Left hindlimb (tissue), 1 donor: ENCODE measurements at places on chromosomes 7 and 10.

- DNase-seq: no peak
Measured at GRCh38 chr10:99775850-99776249, 6.6 kb upstream of the ABCC2 start.

- DNase-seq: no peak
Measured at GRCh38 chr7:136251826-136252225, 274.7 kb upstream of the MTPN start.

- DNase-seq: no peak
Measured at GRCh38 chr10:14276210-14276609, 54.5 kb downstream of the FRMD4A start.

DNA sequence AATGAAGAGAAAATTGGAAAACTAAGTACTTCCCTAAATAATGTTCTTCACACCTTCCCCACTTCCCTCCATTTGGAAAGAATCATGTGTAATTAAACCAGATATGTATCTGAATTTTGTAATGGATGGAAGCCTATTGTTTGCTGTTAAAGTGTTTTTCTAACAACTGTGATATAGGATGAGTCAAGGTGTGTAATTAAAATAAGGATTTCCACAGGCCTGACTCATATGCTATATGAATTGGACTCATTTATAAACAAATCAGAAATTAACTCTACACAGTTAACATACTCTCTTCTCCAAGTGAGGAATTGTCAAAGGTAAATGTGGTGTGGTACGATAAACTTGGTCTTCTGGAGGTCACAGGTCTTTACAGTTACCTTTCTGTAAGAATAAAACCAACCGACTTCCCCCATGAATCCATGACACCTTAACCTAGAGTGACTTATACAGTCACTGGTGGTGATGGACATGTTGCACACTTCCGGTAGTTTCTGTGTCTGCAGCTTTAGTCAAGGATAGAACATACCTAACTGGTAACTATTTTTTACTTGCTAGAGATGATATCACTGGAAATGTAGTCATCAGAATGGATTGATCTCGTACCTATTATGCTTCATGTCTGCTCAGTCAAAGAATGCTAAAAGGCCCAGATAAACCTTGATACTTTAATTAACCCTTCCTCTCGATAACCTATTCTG is 12.8 kb downstream of the PNLIPRP3 start:
- DNase-seq: no peak

GRCh38 chr10:26357203-26357602 is 80.9 kb upstream of the APBB1IP start:
- no peak for DNase-seq

DNA sequence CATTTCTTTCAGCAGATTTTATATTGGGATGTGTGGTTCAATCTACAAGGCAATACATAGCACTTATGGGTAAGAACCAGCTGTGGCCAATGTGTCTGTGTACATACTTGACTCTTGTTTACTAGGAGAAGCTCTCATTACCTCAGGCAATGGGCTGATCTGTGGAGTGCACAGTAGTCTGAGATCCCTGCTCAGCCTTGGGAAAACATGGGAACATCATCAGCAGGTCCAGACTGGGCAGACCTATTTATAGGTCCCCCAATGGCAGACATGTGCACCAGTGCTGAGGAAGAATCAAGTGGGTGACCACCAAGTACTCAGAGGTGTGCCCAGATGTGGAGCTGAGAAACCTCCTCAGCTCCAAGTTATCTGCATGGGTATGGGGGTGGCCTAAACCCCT is 349.7 kb downstream of the KIF20B start:
- no peak for DNase-seq

- no peak for DNase-seq
Measured at GRCh38 chr10:5033061-5033778, 29.6 kb upstream of the AKR1C2 start.

DNA sequence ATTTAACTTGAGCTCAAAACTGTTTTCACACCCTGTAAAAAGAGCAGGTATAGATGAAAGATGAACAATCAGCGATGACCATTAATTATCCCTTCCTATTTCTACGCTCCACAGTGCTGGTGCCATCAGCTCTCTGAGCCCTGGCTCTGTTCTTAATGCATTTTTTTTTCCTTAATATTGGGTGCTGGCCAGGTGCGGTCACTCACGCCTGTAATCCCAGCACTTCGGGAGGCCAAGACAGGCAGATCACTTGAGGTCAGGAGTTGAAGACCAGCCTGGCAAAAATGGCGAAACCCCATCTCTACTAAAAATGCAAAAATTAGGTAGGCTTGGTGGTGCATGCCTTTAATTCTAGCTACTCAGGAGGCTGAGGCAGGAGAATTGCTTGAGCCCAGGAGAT is 4.2 kb downstream of the STEAP4 start:
- no peak for DNase-seq
